ENCODE measurements at places on chromosomes 12 and 14. TPM values are rescaled to one million over a fixed set of nuclear protein-coding genes. Genes with fewer than 3 reads are reported as not detected.

Gene SYCP3
- 0.13 TPM for total RNA-seq

Gene ZC3H10
- total RNA-seq: 4.2 TPM

Gene C12orf54
- total RNA-seq: 0.31 TPM

Gene LRP1-AS
- 0.66 TPM for total RNA-seq

Gene COX6A1
- total RNA-seq: 211 TPM

Gene CCDC38
- total RNA-seq: 0.09 TPM

Gene SYNDIG1L
- total RNA-seq: 0.04 TPM

Gene NPFF
- 0.98 TPM for total RNA-seq

All from muscle of leg (tissue), 16 donors.